ENCODE measurements at places on chromosomes 1 and 21. TPM values are rescaled to one million over a fixed set of nuclear protein-coding genes. Genes with fewer than 3 reads are reported as not detected.
A peak's percentile ranks its signal among the peaks of the same experiment; 100 is the strongest.

Gene DDR2
- 384 TPM for total RNA-seq

Gene S100A9
- total RNA-seq, result 0.59 TPM

Gene ALG14
- total RNA-seq, result 1.4 TPM

Gene GJA9
- not detected for total RNA-seq

Gene TSACC
- total RNA-seq, result not detected

Gene EPHA2
- total RNA-seq, result 13.3 TPM

- no peak for DNase-seq
Observed at GRCh38 chr1:154707901-154708463, 100.0 kb upstream of the ADAR start.

DNA sequence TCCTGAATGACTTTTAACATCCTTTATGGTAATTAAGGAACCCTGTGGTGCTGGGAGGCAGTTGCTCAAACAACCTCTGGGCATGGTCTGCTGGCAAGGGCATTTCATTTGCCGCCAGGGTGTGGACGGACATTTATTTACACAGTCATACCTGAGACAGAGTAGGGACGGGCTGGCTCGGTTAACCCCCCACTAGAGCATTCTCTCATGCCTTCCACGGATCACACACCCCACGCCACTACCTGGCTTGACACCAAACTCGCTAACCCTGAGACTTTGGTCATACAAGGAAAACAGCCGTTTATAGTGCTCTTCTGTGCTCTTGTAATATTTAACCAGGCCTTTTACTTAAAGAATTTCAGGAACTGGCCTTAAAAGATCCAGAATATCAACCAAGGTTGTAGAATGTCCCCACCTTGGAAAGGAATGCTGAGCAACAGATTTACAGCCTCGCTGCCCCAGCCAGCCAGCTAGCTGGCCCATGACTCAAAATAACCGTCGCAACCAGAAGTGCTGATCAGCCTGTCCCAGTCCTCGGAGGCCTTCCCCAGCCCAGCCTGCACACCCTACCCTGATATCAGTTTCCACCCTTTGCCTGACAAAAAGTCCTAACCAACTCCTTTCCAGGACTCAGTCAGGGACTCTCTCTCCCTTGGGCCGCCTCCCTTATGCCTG, 6.5 kb upstream of the PDXK start:
- DNase-seq, result peak; percentile 94

GRCh38 chr1:230626232-230626631, 16.0 kb upstream of the COG2 start:
- no peak for DNase-seq

GRCh38 chr1:48251323-48251722, 28.8 kb downstream of the SLC5A9 start:
- no peak for DNase-seq

- DNase-seq, result no peak
Observed at GRCh38 chr1:245306628-245307410, 152.0 kb downstream of the KIF26B start.
